ENCODE measurements at places on chromosomes 2 and 18. TPM values are rescaled to one million over a fixed set of nuclear protein-coding genes. Genes with fewer than 3 reads are reported as not detected.
A peak's percentile ranks its signal among the peaks of the same experiment; 100 is the strongest.

Gene REG3G
- not detected for total RNA-seq

Gene CRYGD
- not detected for total RNA-seq

Gene GPR35
- total RNA-seq = 1.5 TPM

Gene SEH1L
- total RNA-seq = 45.7 TPM

Gene ASTL
- not detected for total RNA-seq

DNA sequence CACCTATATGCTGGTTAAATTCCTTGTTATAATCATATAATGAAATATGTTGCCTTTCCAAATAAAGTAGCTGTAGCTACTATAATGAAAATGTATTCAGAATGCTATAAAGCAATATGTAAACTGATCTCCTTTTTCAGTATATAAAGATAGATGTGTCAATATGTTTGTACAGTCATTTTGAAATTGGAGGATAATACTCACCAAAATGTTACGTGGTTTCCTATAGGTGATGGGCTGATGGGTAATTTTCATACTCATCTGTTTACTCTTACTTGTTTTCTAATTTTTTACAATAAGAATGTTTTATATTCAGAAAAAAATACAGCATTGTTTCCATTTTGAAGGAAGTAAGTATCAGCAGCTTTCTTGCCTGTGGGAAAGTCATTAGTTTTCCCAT lies 70.2 kb downstream of the PRKRA start:
- no peaks in the 10 kb centered on the region for H3K36me3 ChIP-seq
- peaks cover 3% of the 10 kb centered on the region for H3K4me1 ChIP-seq
- H3K27me3 ChIP-seq = no peaks in the 10 kb centered on the region
- DNase-seq = no peak
- no peak overlapping the region for H3K4me3 ChIP-seq

- no peak overlapping the region for H3K4me3 ChIP-seq
- H3K27me3 ChIP-seq = no peaks in the 10 kb centered on the region
- peak; percentile 71 for DNase-seq
- H3K36me3 ChIP-seq = no peaks in the 10 kb centered on the region
- peaks cover 4% of the 10 kb centered on the region for H3K4me1 ChIP-seq
Measured at GRCh38 chr18:27750014-27750413, 426.9 kb downstream of the CDH2 start.

GRCh38 chr2:85646166-85646565 lies 21.8 kb downstream of the SFTPB start:
- peaks cover 82% of the 10 kb centered on the region for H3K36me3 ChIP-seq
- DNase-seq = no peak
- H3K4me3 ChIP-seq = no peak overlapping the region
- peaks cover 20% of the 10 kb centered on the region for H3K4me1 ChIP-seq

DNA sequence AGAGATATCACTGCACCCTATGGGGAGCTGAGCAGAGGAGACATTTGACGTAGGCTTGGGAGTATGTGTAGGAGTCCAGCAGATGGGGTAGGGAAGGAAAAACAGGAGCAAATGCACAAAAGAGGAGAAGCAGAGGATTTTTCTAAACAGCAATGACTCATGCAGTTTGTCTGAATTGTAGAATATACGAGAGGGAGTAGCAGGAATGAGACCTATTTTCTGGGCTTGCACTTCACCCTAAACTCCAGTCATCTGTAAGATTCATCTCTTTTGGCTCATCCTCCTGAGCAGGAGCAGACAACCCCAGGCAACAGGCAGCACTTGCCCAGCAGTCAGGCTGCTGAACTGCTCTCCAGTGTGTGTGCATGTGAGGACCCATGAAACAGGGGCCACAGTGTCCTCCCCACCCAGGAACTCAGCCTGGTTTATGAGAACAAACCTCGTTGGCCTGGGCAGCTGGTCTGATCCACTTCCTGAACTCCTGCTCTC lies 100.2 kb upstream of the CDC42EP3 start:
- peak overlapping the region; percentile 34 for H3K4me3 ChIP-seq
- H3K27me3 ChIP-seq = no peaks in the 10 kb centered on the region
- H3K4me1 ChIP-seq = peaks cover 75% of the 10 kb centered on the region
- peak overlapping the region; percentile 64 for H3K27ac ChIP-seq

DNA sequence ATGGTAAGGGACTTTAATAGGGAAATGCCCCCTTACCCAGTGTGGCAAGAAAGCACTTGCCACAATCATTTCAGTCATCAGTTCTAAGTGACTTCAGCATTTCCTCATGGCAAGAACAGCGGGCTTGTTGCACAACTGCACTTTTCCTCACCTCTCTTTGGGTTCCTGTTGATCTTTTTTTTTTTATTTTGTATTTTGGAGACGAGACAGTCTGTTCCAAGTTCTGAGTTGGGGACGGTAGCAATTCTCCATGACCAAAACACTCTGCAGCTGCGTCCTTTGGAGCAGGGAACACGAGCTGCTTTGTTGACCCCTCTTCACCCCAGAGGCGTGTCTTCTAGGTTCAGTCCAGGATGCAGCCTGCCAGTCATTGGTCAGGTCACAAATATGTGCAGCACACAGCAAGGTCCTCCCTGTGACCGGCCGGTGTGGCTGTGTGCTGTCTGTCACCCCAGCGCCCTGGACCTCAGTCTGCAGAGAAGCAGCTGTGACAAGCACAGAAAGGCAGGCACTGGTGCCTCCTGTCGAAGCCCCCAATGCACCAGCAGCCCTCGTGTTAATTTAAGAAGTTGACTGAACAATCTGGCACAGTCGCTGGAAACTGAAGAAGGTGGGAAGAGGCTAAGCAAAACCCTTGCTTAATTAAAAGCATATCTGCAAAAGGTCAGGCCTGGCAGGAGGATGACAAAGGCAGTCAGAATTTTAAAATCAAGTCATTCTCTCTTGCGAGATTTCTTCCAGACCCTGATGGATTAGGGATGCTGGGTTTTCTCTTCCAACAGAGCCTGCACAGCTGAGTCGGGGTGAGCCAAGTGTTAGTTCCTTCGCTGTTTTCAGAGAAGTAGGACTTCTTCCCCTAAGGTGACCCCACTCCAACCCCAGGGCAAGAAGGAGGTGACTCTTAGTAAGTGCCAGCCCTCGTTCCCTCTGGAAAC lies 96.7 kb upstream of the COPS8 start:
- H3K27ac ChIP-seq = no peak overlapping the region
- no peaks in the 10 kb centered on the region for H3K4me1 ChIP-seq
- no peak overlapping the region for H3K4me3 ChIP-seq
- no peaks in the 10 kb centered on the region for H3K27me3 ChIP-seq
- no peaks in the 10 kb centered on the region for H3K36me3 ChIP-seq

DNA sequence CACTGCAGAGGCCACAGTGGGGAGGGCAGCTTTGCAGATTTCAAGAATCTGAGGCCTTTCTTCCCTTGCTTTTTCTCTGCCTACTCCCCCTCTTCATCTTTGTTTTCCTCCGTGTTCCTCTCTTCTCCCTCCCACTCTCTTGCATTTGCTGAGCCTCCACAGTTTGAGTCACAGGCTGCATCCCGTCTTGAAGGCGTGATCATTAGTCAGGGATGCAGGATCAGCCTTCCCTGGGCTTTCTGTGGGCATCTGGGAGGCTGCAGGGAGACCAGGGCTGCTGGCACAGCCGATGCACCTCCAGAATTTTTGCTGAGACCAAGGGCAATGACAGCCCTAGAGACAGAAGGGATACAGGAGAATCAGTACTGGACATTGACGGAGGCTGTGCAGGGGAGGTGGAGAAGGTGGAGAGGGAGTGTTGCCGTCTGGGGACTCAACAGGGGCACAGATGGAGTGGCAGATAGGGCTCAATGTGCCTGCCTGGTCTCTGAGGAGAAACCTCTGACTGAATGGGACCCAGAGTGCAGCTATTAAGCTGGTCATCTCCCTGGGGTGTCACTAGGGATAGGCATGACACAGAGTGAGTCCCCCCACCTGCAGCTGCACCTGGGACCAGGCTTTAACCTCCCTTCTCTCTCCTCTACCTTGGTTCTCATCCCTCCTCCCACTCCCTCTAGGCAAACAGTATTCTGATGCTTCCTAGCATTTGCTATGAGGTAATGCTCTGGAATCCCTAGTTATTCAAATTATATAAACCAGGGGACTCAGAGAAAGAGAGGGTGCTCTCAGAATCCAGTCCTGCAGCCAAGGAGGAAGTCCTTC lies 29.0 kb upstream of the DNAJC27 start:
- no peaks in the 10 kb centered on the region for H3K27me3 ChIP-seq
- peak overlapping the region; percentile 24 for H3K27ac ChIP-seq
- peak overlapping the region; percentile 6 for H3K4me3 ChIP-seq
- no peaks in the 10 kb centered on the region for H3K36me3 ChIP-seq
- peaks cover 23% of the 10 kb centered on the region for H3K4me1 ChIP-seq

GRCh38 chr18:63161761-63162195 lies 157.8 kb downstream of the BCL2 start:
- peak; percentile 99 for DNase-seq
- H3K27me3 ChIP-seq = peaks cover 5% of the 10 kb centered on the region
- no peak overlapping the region for H3K4me3 ChIP-seq
- no peaks in the 10 kb centered on the region for H3K36me3 ChIP-seq

- no peak for DNase-seq
- H3K36me3 ChIP-seq = no peaks in the 10 kb centered on the region
- H3K4me3 ChIP-seq = peak overlapping the region; percentile 41
- no peaks in the 10 kb centered on the region for H3K27me3 ChIP-seq
- peaks cover 9% of the 10 kb centered on the region for H3K4me1 ChIP-seq
Measured at GRCh38 chr2:132448331-132448730, 31.7 kb downstream of the GPR39 start.

- DNase-seq = peak; percentile 94
- H3K4me1 ChIP-seq = peaks cover 22% of the 10 kb centered on the region
- H3K4me3 ChIP-seq = peak within 1 kb of the TSS; percentile 75
- no peak within 1 kb of the TSS for H3K27ac ChIP-seq
Measured at GRCh38 chr2:20224716-20225293, at the start of gene SDC1. Gene SDC1 (minus strand): TSS chr2:20225130. CDS start chr2:20224867, 263 bp downstream.

- no peak overlapping the region for H3K4me3 ChIP-seq
- H3K27me3 ChIP-seq = no peaks in the 10 kb centered on the region
- H3K27ac ChIP-seq = no peak overlapping the region
- H3K4me1 ChIP-seq = no peaks in the 10 kb centered on the region
- no peaks in the 10 kb centered on the region for H3K36me3 ChIP-seq
- DNase-seq = no peak
Measured at GRCh38 chr2:143674051-143674450, 544.8 kb downstream of the ARHGAP15 start.

GRCh38 chr2:143205106-143205764 lies 76.0 kb downstream of the ARHGAP15 start:
- H3K4me1 ChIP-seq = no peaks in the 10 kb centered on the region
- H3K27me3 ChIP-seq = no peaks in the 10 kb centered on the region
- no peak overlapping the region for H3K27ac ChIP-seq
- H3K4me3 ChIP-seq = no peak overlapping the region
- H3K36me3 ChIP-seq = no peaks in the 10 kb centered on the region
- no peak for DNase-seq

DNA sequence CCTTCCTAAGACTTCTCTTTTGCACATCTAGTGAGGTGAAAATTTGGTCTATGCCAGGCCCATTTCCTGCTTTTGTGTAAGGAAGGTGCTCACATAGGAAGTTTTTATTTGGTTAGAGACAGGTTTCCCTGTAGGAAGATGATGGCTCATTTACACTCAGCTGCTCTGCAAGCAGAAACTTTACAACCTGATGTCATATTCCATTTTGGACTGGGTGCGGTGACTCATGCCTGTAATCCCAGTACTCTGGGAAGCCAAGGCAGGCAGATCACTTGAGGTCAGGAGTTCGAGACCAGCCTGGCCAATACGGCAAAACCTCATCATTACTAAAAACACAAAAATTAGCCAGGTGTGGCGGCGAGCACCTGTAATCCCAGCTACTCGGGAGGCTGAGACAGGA lies 35.8 kb downstream of the CASP10 start:
- H3K27ac ChIP-seq = no peak overlapping the region
- H3K27me3 ChIP-seq = no peaks in the 10 kb centered on the region
- H3K36me3 ChIP-seq = no peaks in the 10 kb centered on the region
- no peak for DNase-seq
- peaks cover 4% of the 10 kb centered on the region for H3K4me1 ChIP-seq

GRCh38 chr18:53489266-53489665 lies 735.2 kb downstream of the MBD2 start:
- H3K36me3 ChIP-seq = no peaks in the 10 kb centered on the region
- no peak overlapping the region for H3K4me3 ChIP-seq
- no peaks in the 10 kb centered on the region for H3K27me3 ChIP-seq

DNA sequence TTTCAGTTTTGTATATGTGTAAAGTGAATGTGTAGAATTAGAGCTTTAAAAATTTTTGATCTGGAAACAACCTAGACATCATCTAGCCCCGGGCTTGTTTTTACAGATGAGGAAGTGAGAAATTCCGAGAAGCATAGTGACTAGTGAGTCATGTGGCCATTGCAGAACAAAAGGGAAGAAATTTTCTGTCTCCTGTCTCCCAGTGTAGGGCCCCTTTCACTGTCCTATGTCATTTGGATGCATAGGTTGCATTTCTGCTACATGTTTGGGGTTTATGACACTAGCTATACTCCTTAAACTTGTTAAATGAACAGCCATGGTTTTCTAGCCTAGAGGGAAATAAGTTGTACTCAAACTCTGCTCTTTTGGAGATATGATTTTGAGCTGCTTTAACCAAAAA lies 84.6 kb downstream of the PLCL1 start:
- no peaks in the 10 kb centered on the region for H3K36me3 ChIP-seq
- H3K27ac ChIP-seq = no peak overlapping the region
- DNase-seq = peak; percentile 63
- no peaks in the 10 kb centered on the region for H3K27me3 ChIP-seq
- peaks cover 2% of the 10 kb centered on the region for H3K4me1 ChIP-seq

DNA sequence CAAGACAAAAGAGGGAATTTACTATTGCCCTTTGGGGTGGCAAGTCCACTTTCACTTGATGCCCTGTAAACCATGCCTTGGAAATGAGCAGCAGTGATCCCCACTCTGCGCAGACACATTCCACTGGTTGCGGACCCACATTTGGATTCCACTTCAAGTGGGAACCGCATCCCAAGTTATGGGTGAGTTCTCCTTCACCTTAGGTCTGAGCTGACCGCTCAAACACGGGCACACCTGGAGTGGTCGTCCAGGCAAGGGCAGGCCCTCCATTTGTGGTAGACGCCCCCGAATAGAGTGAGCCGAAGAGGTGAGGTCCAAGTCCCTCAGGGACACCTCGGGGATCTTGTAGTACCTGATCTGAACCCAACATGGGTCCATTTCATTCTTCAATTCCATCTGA lies 9.8 kb upstream of the AGXT start:
- H3K4me3 ChIP-seq = no peak overlapping the region
- peaks cover 18% of the 10 kb centered on the region for H3K27me3 ChIP-seq
- DNase-seq = no peak
- H3K4me1 ChIP-seq = no peaks in the 10 kb centered on the region
- H3K36me3 ChIP-seq = no peaks in the 10 kb centered on the region
